PC-3 (cell line): ENCODE measurements at places on chromosomes 13 and 19.
A peak's percentile ranks its signal among the peaks of the same experiment; 100 is the strongest.

- peak; percentile 8 for DNase-seq
These were observed 221.1 kb downstream of the ITGBL1 start for GRCh38 chr13:101673360-101674105.

DNA sequence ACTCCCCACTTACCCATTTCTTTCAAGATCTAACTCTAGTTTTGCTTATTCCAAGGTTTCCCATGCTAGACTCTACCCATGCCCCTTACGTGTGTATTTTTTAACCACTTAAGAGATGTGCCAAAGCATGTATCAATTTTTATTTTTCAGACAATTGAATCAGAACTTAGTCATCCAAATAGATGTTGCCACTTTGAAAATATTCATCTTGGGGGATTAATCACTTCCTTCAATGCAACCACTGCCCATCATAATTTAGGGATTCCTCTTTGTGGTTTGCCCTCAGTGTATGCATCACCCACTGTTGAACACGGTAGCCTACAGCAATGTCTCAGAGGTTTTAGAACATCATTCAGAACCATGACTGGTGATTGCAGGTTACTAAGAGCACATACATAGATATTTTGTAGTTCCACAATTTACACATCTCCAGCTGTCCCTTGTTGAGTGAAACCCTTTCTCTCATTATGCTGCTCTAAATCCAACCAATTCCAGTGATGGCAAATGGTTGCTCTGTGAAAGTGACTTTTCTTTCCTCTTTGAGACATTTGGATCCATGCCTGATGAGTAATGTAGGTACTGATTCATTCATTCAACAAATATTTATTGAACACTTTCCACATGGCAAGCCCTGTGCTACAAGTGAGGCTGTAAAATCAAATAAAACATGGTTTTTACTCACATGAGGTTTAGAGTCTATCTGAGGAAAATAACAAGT lies 60.6 kb upstream of the SERP2 start:
- peak; percentile 91 for DNase-seq

- no peak for DNase-seq
These were observed 535.9 kb downstream of the GPC5 start for GRCh38 chr13:91934354-91934753.

DNA sequence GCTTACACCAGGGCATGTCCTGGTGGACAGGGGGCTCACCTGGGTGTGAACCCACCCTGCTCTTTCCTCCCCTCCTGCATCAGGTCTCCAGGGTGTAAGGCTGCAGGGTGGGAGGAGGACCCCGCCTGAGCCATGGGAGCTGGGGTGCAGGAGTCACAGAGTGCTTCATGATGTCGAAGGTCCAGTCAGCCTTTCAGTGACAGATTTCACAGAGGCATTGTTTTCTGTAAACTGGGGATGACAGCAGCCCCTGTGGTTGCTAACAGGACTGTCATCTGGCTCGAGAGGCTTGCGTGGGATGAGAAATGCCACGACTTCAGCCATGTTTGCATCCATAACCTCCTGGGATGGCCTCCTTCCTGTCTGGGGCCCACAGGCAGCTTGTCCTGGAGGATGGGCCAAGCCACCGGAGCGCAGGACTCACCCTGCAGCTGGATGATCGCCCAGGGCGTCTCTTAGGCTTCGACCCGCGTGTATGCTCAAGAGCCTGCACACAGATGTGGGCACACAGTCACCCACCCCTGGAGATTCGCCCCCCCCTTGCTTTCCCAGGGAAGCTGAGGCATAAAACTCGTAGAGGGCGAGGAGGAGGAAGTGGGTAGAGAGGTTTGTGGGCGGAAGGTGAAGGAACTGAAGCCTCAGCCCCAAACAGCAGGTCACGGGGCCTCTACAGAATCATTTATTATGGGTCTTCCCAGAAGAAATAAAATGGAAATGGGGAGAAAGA lies 4.9 kb downstream of the NANOS3 start:
- DNase-seq, result no peak

DNA sequence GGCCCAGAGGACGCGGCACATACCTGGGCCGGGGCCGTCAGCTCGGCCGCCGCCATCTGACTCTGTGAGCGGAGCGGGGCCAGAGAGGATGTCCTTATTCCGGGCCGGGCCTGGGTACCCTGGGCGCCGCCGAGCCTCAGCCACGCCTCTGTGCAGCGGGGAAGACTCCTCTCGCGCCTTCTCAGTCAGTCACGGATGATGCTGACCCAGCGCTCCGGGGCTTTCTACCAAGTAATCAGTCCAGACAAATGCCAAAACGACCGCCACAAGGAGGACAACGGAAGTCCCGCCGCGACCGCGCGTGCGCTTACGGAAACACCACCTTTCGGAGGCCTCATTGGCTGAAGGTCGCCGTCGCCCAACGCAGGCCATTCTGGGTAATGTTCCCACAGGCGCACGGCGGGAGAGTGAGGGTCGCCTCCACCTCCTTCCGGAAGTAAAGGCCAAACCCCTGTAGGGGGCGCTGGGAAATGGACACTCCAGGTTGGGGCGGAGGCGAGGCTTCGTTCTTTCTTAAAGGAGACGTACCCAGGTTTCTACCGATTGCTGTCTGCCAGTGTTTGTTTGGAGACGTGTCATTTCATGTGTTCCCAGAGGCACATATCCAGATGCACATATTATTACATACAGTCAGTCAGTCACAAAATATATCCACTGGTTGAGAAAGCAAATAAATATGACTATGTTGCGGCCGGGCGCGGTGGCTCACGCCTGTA lies at the start of gene ZNF256:
Gene ZNF256 (minus strand): TSS at position 288 of the 716 bp plus-strand sequence. CDS start 232 bp downstream, at position 56.
- peak; percentile 90 for DNase-seq

DNA sequence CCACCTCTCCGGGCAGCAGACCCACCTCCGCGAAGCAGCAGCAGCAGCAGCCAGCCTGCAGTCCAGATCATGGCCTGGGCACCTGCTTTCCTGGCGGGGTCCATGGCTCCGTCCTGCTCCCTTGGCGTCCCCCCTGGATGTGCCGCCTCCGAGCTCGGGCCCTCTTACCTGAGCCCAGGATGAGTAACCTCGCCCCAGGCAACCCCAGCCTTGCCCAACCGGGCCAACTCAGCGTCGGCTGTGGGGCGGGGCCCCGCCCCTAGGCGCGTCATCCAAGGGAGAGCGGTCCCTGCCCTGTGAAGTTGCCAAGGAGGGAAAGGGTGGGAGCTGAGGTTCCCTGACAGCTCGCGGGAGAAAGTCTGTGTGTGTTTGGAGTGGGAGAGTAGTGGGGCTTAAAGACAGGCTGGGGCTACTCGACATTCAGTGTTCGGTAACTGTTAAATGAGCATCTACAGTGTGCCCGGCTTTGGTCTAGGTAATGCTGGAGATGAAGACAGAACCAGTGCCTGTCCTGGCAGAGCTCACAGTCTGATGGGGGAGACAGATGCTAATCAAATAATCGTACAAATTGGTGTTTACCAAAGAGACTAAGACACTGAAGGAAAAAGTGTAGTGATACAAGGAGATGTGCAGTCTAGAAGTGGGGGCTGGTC lies at the start of gene LYPD3:
Gene LYPD3 (minus strand): TSS at position 141 of the 653 bp plus-strand sequence. CDS start 37 bp downstream, at position 104.
- DNase-seq, result peak; percentile 93

DNA sequence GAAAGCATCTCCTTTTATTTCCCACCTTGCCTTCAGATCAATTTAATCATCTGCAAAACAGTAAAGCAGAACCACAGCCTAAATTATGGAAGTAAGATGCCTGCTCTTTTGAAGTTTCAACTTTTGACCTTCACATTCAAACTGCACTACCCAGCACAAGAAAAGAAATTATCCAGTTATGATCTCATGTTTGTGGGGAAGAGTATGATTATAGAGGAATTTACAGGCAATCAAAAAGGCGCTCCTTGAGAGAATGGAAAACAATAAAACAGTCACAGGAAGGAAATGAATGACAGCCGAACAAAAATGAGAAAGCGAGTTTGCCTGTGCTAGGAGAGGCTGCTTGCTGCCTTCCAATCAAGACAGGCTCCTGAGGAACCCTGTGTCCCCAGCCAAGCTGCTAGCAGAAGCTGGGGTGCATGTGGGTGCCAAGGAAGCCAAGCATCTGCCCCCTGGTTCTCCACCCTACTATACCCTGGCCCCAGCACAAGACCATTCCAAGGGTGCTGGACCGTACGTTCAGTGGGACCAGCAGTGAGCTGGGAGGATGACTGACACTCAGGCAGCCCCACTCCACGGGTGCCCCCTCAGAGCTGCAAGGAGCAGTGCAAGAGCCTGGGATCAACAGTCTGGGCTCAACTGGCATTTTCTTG lies 47.8 kb downstream of the PEPD start:
- peak; percentile 60 for DNase-seq

GRCh38 chr19:17942582-17943273 lies 9.9 kb downstream of the CCDC124 start:
- DNase-seq, result no peak

DNA sequence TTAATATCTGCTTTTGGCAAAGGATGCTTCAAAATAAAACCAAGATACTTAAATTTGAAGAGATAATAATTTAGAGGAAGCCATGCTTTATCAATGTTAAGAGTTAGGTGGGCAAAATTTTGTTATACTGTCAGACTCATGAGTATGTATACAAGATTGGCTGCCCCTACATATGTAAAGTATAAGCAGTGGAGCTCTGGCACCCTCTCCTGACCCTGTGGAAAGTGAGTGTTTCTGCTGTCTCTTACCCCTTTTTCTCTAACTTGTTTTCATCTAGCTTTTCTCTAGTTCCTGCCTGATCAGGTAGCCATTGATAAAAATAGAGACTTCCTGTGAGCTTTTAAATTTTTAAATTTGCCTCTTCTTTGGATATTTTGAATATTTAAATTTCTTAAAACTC lies 710.9 kb upstream of the SPRY2 start:
- peak; percentile 7 for DNase-seq

DNA sequence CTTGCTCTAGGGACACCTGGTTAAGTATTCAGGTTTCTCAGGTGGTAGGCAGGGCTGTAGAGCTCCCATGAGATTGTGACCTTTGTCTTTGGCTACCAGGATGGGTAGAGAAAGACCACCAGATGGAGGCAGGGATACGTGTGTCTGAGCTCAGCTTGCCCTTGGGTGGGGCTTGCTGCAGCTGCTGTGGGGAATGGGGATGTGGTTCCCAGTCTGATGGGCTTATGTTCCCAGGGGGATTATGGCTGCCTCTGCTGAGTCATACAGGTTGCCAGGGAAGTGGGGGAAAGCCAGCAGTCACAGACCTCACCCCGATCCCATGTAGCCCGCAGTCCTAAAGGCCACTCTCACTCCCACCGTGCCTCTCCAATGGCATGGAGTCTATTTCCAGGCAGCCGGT lies 659.9 kb upstream of the KLF12 start:
- no peak for DNase-seq

- no peak for DNase-seq
These were observed 16.9 kb downstream of the BIVM start for GRCh38 chr13:102815788-102816187.

- no peak for DNase-seq
These were observed 1.4 kb downstream of the KCTD12 start for GRCh38 chr13:76884907-76885202.

- DNase-seq, result peak; percentile 49
These were observed 13.5 kb downstream of the ZFR2 start for GRCh38 chr19:3855320-3855719.

- no peak for DNase-seq
These were observed 9.5 kb downstream of the KMT2B start for GRCh38 chr19:35727053-35727955.

- no peak for DNase-seq
These were observed 2.4 kb upstream of the ADGRE5 start for GRCh38 chr19:14378890-14379289.

DNA sequence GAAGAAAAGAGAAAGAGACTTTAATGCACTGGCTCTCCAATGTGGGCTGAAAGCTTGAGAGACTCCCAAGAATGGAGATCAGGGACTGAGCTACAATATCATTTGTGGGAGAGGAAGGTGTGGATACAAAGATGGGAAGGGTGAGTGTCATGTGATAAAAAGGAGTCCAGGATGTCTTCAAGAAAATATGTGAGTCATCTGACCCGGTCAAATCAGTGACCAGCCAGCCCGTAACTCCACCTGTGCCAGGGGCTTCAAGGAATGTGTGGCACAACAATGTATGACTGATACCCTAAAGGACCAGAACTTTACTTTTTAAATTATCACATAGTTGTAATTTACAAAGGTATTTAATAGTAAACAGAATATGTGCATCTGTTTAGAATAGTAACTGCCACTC lies 97.2 kb downstream of the DOCK9 start:
- no peak for DNase-seq

- DNase-seq, result peak; percentile 67
These were observed 5.9 kb downstream of the PRR36 start for GRCh38 chr19:7868326-7868670.

DNA sequence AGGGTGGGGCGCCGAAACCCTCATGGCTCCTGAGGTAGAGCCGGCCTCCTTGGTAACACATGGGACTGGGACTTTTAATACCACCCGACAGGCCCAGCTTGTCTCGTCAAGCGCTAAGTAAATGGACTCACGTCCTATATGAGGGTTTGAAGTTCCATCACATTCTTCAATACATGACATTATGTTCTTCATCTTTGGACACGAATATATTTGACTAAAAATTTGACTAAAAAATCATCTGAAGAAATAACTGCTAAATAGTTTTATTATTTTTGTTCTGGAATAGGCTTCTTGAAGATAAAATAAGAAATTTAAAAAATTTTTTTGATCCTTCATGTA lies 335 bp upstream of the ZNF607 start:
- DNase-seq, result no peak

DNA sequence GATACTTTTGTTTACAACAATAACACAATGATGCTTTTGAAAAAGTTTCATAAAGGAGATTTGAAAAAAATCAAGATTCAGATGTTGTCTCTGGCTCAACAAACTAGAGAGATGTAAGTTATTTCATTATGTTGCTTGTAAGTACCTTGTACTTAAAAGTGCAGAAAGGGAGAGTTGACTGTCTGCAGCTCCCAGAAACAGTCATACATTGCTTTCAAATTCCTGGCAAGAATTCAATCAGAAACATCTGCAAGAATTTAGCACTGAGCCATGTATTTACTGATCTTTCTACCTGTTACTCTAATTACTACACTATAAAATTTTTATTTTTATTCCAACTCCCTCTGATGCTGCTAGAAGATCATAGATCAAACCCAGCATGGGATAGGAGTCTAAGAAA lies 1261.3 kb upstream of the SPRY2 start:
- no peak for DNase-seq

DNA sequence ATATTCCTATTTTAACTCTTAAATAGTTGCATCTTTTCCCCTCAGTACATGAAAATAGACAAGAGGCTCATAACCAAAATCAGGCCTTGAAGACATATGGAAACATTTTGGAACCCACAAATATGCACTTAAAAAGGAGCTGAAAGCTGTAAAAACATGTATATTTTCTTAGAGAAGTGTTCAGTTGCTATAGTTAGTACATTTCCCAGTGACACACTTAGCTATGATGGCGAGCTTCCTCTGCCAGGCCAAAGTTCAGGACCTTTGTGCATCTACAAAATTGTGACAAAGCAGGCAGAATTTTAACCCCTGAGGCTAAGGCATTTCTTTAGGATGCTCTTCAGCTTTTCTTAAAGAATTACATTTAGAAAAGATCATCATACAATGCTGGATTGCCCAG lies 54.5 kb downstream of the RCBTB2 start:
- DNase-seq, result no peak
